ENCODE measurements at places on chromosomes 7 and 10.

GRCh38 chr7:94003446-94004023 is 620 bp downstream of the BET1 start:
- DNase-seq: no peak

GRCh38 chr10:130236711-130237110 is 100.5 kb downstream of the GLRX3 start:
- no peak for DNase-seq

DNA sequence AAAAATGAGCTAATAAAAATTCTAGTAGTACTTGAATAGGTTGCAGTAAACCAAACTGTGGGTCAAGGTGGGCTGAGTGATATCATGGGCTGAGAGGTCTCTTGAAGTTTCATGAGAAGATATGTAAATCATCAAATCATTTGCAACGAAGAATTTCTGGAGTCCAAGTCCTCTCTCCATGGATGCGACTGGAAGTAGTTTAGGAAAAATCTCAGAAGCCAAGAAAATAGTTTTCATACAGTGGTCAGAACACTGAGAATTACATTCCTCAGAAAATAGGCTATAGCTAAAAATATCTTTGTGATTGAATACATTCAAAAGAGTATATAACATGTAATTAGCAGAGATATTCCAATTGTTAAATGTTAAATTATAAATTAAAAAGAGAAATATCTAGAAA is 3.6 kb upstream of the IFIT1 start:
- DNase-seq: no peak

GRCh38 chr10:20004087-20004523 is 187.9 kb downstream of the PLXDC2 start:
- no peak for DNase-seq

DNA sequence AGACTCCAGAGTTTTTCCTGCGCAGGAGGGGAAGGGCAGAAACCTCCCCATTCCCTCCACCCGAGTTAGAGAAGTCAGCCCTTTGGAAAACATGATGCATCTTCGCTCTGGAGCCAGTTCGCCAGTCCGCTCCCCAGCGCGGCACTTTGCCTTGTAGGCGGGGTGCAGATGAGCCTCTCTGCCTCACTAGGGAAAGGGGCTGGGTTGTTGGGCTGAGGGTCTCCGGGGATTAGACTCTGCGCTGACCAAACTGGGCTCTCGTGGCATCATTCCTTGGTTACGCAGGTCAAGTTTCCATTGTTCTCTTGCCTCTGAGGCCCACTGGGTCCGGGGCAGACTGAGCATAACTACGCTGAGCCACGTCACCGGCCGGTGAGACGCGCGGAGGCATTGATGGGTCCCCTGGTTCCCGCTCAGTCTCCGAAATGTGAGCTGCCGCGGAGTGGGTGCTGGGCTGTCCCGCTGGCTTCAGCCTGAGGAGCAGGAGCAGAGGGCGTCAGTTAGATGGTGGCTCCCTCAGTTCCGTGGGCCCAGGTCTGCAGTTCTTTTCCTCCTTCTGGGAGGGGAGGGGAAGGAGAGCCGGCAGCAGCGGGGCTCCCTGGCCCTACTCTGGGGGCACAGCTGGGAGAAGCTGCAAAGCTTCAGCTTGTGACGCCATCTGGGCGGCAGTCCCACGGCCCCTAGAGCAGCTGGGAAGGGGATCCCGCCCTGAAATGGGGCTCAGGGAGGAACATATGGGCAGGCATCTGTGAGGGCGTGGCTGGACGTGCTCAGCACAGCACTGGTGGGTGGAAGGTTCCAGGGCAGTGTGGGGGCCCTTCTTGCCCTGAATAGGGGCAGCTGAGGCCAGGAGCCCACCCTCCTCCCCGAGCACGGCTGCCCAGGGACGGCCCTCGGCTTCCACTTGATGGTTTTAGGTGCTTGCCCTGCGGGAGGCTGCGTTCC is 121.3 kb upstream of the BTBD16 start:
- no peak for DNase-seq

GRCh38 chr7:105675934-105676371 is 94.7 kb upstream of the EFCAB10 start:
- DNase-seq: peak; percentile 23

Measured in stimulated activated CD4-positive, alpha-beta T cell treated with anti-CD3 and anti-CD28 coated beads, Interleukin-1b, Interleukin-23, amount 100 ng/mL, for 1 hour (primary cell).